IPS-NIHi11 (cell line): ENCODE measurements at places on chromosomes 3 and 15.
A peak's percentile ranks its signal among the peaks of the same experiment; 100 is the strongest.

GRCh38 chr3:33438881-33439545 is 1.2 kb downstream of the UBP1 start:
- DNase-seq = no peak

DNA sequence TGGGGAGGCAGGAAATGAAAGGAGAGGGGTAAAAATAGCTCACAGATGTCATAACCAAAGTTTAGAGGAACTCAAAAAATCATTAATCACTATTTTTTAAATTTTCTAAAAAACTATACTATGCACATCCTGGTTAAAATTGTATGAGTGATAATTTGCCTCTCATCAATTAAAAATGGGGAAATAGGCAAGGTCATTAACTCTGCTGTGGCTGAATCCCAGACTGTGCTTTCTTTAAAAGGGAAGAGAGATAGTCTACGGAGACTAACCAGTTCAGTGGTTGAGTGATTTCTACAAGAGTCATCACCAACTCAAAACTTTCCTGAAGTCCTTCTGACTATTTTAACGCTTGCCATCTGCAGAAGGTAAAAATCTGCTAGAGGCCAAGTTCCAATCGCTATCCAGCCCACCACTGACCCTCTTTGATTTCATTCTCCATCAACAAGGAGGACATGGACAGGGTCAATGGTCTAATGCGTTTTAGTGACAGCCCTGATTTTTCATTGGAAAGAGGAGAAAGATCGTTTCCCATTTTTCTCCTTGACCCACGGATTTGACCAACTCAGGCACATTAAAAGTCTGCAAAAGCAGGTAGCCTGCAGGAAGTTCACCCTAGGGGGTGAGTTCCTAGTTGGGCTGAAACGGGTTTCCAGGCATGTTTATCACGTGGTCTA is 850 bp downstream of the SUCLG2 start:
- no peak for DNase-seq

DNA sequence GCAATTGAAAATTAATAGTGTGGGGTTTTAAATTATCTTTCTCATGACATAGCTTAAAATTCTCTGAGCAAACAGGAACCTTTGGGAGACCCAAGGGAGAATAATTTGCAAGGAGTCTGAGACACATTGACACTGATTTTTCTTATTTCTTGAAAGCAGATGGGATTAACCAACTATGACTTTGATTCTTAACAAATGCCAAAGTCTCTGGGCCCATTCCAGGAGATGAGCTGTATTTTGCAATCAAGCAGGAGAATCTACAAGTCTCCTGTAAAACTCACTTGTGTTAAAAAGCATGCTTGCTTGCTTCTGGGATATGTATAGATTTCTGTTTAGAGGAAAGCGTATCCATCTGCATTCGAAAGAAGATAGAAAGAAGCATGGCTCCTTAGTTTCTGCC is 71.3 kb upstream of the STT3B start:
- no peak for DNase-seq

DNA sequence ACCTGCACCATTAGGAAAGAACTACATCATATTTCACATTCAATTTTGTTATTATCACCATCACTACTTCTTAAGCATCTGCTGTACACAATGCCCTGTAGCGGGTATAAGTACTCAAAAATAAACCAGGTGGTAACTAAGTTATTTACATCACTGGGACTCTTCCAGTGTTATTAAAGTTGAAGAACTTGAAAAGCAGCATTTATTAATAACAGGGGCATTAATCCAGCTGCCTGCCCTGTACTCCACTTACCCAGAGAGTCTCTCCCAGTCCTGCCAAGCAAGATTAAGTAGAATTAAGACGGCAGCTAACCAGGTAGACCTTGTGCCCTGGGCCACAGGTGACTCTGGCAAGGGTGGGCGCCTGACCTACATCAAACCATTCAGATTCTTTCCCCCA is 65.2 kb downstream of the FHIT start:
- DNase-seq = no peak

DNA sequence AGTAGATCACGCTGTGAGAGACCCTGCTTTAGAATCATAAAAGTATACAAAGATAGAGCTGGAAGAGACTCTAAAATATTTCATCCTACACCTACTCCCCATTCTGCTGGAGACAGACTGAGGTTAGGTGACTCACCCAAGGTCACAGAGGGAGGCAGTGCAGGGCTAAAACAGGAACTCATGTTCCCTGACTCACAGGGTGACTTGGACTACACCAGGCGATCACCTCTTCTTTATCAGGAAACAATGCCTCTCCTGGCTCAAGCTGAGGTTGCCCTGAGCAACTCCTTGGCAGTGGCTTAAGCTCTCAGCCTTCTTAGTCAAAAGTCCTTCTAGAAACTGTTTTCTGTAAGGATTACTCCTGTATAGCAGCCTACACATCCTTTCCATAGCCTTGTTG is 26.4 kb upstream of the TNFAIP8L3 start:
- DNase-seq = no peak

GRCh38 chr3:85922374-85922773 is 963.6 kb downstream of the CADM2 start:
- no peak for DNase-seq

DNA sequence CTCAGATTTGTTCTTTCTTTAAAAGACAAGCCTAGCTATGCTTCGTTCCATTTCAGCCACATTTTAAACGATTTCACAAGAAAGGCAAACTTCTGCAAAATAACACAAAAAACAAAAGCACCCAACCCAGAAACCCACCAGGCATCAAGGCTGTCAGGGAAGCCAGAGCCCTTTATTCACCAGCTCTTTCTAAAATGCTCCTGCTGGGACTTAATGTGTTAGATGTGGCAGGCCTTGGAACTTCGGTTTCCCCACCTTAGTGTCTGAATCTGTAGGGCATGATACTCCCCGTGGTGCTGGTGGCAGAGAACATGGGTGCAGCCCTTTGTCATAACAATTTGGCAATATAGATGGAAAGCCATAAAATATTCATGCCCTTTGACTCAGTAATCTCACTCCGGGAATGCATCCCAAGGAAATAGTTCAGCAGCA is 56.8 kb upstream of the LCTL start:
- DNase-seq = no peak

GRCh38 chr3:66809595-66809958 is 188.5 kb upstream of the KBTBD8 start:
- DNase-seq = no peak

DNA sequence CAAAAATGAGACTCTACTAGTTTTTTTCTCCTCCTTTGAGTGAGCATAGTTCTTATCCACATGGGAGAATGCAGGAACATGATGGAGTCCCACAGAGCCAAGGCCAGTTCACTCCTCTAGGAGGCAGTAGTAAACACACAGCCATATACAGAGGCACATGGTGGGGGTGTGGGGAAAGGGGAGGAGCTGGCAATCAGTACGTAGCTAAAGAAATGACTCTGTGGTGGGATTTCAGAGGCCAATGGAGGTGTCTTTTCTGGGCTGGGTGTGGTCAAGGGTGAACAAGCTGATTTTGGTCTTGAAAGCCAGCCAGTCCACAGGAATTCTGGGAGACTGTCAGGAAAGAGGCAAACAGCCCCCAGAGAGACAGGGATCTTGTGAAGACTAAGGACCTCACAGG is 6.6 kb upstream of the RAB11A start:
- DNase-seq = peak; percentile 77

DNA sequence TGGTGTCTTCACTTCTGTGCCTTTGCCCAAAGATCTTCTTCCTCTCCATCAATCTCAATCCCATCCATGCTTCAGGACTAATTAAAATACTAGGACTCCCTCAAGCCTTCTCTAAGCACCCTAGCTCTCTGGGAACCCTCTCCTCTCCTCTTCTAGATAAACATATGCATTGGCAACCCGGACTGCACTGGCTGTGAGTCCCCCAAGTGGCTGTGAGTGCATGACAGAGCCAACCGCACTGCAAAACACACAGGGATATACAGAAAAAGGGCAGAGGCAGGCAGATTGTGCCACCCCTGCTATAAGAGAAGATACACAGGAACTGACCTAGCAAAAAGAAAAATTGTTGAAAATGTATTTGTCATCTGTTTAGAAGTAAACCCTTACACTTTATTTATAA is 457.1 kb downstream of the MFSD1 start:
- no peak for DNase-seq

GRCh38 chr3:117846238-117846637 is 1136.7 kb downstream of the TUSC7 start:
- DNase-seq = no peak

- DNase-seq = peak; percentile 70
Measured at GRCh38 chr3:177284383-177284881, 87.2 kb upstream of the TBL1XR1 start.

DNA sequence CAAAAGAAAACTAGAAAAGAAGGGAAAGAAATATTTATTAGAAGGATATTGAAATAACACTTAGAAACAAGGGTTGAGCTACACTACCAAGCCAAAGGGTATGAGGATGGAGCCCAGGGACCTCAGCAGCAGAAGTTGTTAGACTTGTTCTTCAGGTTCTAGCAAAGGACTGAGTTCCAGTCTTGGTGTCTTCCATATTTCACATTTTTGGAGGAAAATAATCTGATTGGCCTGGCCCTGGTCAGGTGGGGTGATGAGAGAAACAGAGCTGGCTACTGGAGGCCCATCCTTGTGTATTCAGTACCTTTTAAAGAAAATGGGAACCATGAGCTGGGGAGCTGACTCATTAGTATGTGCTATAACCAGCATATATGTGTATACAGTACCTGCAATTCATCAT is 28.2 kb downstream of the PPP4R2 start:
- peak; percentile 17 for DNase-seq

- no peak for DNase-seq
Measured at GRCh38 chr3:40923651-40924050, 275.7 kb upstream of the CTNNB1 start.
